ENCODE measurements at places on chromosomes 4 and X. TPM values are rescaled to one million over a fixed set of nuclear protein-coding genes. Genes with fewer than 3 reads are reported as not detected.

GRCh38 chrX:10015723-10016518 lies 48.8 kb downstream of the CLDN34 start:
- no peak for DNase-seq

DNA sequence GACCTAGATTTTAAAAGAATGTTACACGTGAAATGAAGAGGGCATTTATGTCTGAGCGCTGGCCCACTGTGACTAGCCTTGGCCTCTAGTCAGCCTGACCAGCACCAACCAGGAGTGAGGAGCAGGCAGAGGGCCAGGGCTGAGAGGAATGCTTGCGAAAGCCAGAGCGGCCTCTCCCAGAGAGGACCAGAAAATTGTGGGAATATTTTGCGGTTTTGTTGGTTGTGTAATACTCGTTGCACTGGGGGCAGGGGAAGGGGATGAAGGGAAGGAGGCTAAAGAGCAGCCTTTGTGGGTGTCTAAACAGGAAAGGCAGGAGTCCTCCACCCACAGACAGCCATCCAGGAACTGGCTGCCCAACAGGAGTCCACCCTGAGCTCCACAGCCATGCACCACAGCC lies 3.8 kb downstream of the GABRE start:
- DNase-seq = no peak

The NKX1-1 gene
- 0.70 TPM for polyA plus RNA-seq

GRCh38 chrX:70769659-70770227 lies 138.8 kb downstream of the TEX11 start:
- DNase-seq = no peak

GRCh38 chr4:123588631-123589241 lies 192.1 kb downstream of the SPRY1 start:
- no peak for DNase-seq

- no peak for DNase-seq
These were observed 57.8 kb downstream of the GPRIN3 start for GRCh38 chr4:89249716-89250361.

- DNase-seq = peak; percentile 58
These were observed 114.4 kb downstream of the WDFY3 start for GRCh38 chr4:84852081-84852480.

GRCh38 chr4:78518561-78518960 lies 33.0 kb upstream of the ANXA3 start:
- no peak for DNase-seq

The CT47B1 gene
- polyA plus RNA-seq = 5.9 TPM

DNA sequence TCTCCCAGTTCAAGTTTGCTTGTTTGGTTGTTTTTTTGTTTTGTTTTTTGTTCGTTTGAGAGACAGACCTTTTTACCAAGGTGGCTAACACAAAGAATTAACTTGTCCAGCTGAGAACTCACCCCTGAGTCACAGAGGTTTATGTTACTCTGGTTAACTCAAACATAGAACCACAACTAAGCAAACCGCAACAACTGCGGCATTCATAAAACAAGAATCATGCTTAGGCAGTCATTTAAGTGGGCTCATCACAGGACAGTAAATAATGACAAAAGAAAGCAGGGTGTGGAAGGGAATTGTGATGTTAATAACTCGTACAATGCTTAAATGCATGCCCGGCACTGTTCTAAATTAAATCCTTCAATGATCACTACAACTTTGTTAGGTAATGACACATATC lies 24.7 kb upstream of the IL13RA1 start:
- DNase-seq = no peak

The USP17L27 gene
- not detected for polyA plus RNA-seq
